ENCODE measurements at places on chromosomes 6 and 20.

- DNase-seq, result no peak
Measured at GRCh38 chr6:56832225-56832624, 122.7 kb upstream of the BEND6 start.

DNA sequence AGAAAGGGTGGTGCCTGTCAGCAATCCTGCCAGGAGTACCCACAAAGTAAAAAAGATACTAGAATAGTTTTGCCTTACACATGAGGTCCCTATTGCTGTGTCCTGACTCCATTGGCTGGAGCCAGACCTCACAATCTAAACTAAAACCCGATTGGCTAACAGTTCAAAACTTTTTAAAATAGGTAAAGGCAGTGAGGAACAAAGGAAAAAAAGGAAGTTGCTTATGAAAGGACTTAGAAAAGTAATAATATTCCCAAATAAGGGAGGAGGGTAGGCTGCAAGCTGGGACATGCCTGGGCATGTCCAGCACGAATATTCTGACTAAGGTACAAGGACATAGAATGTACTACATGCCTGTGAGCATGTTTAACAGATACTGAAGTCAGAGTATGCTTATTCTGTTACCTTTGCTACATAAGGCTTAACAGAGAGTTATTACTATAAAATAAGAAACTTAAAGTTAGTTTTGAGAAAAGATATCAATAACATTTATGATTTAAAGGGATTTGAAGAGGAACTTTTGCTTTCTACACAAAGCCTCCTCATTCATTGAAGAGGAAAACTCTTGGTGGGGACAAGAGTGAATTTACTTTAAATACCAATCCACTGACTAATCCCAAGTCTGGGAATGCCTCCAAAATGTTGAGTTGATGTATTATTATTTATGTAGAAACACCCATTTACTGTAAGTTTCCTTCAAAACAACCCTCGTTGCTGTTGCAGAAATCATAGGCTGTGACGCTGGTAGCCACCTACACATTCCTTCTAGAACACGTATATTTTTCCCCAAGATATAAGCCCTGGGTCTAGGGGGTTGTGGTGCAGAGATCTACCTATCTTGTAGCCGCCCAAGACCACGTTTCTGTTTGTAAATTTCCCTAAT lies 8.2 kb upstream of the MTHFD1L start:
- no peak for DNase-seq

- DNase-seq, result no peak
Measured at GRCh38 chr20:58046311-58046710, 182.1 kb downstream of the ANKRD60 start.

DNA sequence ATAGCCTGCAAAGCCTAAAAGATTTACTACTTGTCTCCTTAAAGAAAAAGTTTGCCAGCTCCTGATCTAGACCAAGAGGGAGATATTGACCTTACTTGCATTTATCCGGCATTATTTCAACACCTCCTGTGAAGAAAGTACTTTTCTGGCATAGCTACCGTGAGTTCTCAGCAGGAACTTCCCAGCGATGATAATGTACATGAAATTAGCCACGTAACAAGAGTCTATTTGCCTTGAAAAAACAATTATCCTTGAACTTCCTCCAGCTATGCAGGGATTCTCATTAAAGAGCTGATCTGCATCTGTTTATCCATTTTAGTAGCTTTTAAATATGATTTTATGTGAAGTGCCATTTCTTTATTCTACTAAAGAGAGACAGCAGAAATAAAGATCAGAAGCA lies 41.7 kb downstream of the ALDH5A1 start:
- DNase-seq, result no peak

DNA sequence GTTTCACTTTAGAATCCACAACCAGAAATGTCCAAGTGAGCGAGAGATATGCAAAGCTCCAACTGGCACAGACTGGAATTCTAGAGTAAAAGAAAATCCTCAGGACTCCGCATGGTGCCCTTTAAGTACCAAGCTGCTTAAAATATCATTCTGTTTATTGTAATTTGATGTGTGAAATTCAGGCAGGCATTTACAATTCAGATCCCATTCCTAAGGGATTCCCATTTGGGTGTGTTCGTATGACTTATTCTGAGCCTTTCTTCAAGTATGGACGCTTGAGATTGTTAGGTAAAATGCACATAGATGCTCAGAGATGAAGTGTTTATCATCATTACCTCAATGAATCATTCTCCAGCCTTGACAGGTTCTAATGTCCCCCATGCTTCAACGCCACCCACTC lies 99.3 kb upstream of the EEF1E1 start:
- DNase-seq, result no peak

- DNase-seq, result no peak
Measured at GRCh38 chr6:133899556-133899955, 10.6 kb downstream of the TCF21 start.

DNA sequence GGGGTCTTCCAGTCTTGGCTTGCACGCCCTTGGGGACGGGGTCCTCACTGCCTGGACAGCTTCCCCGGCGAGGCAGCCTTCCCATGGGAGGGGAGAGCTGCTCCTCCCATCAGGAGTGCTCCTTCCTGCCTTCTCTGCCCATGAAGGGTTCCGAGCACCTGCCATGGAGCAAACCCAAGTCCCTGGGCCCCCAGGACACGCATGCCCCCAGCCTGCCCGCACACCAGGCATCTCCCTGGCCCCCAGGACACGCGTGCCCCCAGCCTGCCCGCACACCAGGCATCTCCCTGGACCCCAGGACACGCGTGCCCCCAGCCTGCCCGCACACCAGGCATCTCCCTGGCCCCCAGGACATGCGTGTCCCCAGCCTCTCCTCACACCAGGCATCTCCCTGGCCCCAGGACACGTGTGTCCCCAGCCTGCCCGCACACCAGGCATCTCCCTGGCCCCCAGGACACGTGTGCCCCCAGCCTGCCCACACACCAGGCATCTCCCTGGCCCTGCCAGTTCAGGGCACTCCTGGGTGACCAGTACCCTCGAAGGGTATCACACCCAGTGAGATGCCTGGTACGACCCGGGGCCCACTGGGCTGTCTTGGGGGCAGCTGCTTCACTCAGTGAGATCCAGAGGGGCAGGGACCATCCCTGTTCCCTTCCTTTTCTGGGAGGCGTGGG lies 21.7 kb downstream of the COL20A1 start:
- DNase-seq, result no peak

- DNase-seq, result peak; percentile 72
Measured at GRCh38 chr6:30357678-30358540, 13.0 kb downstream of the RPP21 start.

GRCh38 chr6:7224731-7225130 lies 88.3 kb downstream of the SSR1 start:
- no peak for DNase-seq

GRCh38 chr6:96086745-96087144 lies 71.0 kb downstream of the FUT9 start:
- no peak for DNase-seq

DNA sequence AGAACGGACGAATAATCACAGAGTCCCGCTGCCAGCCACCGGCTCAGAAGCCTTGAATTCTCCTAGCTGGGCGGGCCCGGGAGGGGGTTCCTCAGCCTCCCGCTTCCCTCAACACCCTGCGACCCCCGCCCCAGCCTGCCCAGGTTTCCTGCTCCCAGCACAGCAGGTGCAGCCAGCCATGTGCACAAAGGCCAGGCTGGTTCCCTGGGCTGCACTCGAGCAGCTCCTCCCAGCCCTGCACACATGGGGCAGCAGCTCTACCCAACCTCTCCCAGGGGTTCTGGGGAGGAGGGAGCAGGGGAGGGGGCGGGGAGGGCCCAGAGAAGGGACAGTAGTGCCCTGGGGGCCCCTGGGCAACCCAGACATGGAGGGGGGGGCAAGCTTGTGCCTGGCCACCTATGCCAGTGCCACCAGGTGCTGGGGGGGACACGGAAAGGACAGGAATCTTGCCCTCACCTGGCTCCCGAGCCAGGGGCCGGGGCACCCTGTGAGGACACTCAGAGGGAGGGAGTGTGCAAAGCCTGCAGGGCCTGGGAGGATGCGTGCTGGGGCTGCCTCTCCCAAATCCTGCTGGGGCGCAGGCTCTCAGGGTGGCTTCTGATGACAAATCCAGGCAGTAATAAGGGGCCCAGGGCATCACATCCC lies 1.2 kb upstream of the NTSR1 start:
- DNase-seq, result no peak

All from OCI-M1 (cell line).